ENCODE measurements at places on chromosomes 5 and 9.

DNA sequence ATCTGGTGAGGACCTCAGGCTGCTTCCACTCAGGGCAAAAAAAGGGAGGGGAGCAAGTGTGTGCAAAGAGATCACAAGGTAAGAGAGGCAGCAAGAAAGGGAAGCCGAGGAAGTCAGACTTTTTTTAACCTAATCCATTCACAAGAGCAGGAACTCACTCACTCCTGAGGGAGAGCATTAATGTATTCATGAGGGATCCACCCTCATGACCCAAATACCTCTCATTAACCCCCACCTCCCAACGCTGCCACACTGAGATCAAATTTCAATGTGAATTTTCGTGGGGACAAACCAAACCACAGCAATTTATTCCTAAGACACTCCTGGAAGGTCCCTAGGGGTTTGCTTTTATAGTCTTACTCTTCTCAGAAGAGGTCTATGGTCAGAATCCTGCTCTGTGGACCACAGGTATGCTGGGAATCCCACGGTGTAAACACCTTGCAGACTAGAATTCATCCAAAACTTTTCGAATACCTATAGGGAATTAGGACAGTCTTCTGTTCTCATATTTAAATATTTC, 108.7 kb downstream of the HSD17B3 start:
- peaks cover 13% of the 10 kb centered on the region for H3K27me3 ChIP-seq
- peaks cover 4% of the 10 kb centered on the region for H3K4me1 ChIP-seq
- H3K4me3 ChIP-seq = no peak overlapping the region
- no peak for DNase-seq
- peaks cover 4% of the 10 kb centered on the region for H3K36me3 ChIP-seq
- H3K27ac ChIP-seq = no peak overlapping the region

- H3K36me3 ChIP-seq = peaks cover 8% of the 10 kb centered on the region
- DNase-seq = no peak
- H3K27me3 ChIP-seq = no peaks in the 10 kb centered on the region
- no peak overlapping the region for H3K27ac ChIP-seq
- H3K4me1 ChIP-seq = peaks cover 9% of the 10 kb centered on the region
- H3K4me3 ChIP-seq = no peak overlapping the region
Measured at GRCh38 chr5:131758520-131758900, 38.3 kb downstream of the FNIP1 start.

DNA sequence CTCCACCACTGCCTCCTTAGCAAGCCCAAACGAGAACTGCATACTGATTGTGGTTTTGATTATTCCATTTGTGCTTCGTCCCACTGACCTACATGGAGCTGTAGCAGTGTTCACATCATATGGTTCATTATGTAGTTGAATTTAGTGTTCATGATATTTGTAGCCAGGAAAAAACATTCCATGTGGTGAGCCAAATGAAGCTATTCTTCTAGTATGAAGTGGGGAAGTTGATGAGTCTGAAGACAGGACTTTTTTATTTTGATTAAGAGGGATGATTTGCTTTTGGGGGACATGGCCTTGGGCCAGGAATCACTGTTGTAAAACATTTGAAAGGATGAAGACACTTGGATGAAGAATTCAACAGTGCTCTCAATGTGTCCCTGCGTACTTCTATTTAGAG, 192.9 kb upstream of the SLC27A6 start:
- no peak for DNase-seq
- H3K4me3 ChIP-seq = no peak overlapping the region
- no peaks in the 10 kb centered on the region for H3K27me3 ChIP-seq
- no peaks in the 10 kb centered on the region for H3K36me3 ChIP-seq
- H3K27ac ChIP-seq = no peak overlapping the region

DNA sequence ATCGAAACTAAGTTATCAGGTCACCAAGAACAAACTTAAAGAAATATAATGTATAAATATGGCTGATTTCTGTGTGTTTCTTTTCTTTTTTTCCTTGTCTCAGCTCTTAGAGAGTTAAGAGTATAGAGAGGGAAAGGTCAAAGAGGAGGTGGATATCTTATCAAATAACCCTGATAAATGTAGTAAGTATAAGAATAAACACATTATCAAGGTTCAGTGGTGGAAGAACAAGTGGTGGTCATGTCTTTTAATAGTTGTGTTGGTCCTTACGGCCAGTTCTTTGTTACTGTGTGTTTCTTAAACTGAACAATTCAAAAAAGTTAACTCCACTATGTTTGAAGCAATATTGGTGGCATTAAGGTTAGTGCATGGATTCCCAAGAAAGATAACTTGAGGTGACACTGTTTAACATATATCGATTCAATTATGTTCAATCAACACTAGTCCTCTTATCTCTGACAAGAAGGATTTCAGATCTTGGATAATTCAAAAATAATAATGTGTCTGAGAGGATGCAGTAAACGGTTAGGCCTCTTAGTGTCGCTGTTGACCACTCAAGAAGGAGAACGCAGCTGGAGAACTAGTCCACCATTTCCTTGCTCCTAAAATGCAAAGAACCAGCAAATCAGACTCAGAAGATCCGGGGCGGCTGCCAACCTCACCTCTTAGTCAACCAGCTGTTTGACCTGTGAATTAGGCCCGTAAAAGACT, at the start of gene PCDHGA3:
PCDHGA3 (plus strand) TSS at position 588 of the 711 bp plus-strand sequence. CDS start 205 bp downstream, outside the sequence.
- no peaks in the 10 kb centered on the region for H3K4me1 ChIP-seq
- no peaks in the 10 kb centered on the region for H3K27me3 ChIP-seq
- no peak within 1 kb of the TSS for H3K27ac ChIP-seq
- H3K4me3 ChIP-seq = peak within 1 kb of the TSS; percentile 49

GRCh38 chr5:138623053-138623452, 47.9 kb upstream of the HSPA9 start:
- no peaks in the 10 kb centered on the region for H3K4me1 ChIP-seq
- no peak for DNase-seq
- H3K4me3 ChIP-seq = no peak overlapping the region
- no peak overlapping the region for H3K27ac ChIP-seq
- no peaks in the 10 kb centered on the region for H3K27me3 ChIP-seq

GRCh38 chr9:117800389-117800788, 96.2 kb downstream of the TLR4 start:
- DNase-seq = no peak
- no peaks in the 10 kb centered on the region for H3K36me3 ChIP-seq
- H3K4me1 ChIP-seq = no peaks in the 10 kb centered on the region
- no peak overlapping the region for H3K27ac ChIP-seq
- H3K4me3 ChIP-seq = no peak overlapping the region

DNA sequence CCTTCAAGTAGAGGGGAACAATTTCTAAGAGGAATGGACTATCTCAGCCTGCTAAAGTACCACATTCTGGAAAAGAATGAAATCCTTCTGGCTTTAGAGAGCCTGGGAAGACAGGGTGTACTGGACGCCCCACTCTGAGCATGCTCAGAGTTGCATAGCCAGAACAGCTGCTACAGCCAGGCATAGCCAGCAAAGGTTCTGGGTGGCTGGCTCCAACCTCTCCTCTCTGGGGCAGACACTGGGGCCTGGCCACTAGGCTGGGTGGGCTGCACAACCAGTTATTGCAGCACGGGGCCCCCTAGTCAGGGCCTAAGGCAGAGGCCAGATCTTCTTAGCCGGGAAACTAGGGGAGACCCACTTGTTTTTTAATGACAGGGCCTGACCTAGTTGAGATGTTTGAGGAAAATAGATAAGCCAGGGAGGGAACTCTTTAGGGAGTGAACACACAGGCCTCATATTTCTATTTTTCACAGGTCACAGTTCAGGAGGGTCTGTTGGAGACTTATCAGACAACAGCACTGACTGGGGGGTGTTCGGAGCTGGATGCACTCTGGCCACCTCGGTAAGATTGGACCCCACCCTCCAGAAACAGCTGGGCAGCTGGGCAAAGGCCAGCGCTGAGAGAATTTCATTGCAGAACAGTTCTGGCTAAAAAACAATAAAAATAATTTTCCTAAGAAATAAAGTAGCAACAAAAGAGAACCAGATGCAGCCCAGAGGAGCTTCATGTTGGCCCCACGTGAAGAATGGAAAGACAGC, 142.9 kb downstream of the LPAR1 start:
- no peaks in the 10 kb centered on the region for H3K27me3 ChIP-seq
- H3K27ac ChIP-seq = no peak overlapping the region

DNA sequence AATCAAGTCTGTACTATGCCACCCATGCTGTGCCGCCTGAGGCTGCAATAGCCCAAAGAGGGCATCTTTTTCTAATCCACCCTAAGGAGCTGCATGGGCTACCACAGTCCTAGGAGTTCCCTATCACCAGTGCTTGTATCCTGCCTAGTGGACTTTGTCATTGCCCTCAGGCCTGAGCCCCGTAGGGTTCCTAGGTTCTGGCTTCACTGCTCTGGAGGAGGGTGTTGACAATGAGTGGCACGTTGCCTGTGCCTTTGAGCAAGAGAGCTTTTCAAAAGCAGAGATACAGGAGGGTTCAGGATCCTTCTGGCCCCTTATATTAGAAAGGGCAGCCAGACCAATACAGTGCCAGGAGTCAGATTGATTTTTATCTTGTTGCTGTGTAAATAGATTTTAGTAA, 93.0 kb downstream of the PRDM6 start:
- H3K4me1 ChIP-seq = peaks cover 21% of the 10 kb centered on the region
- H3K4me3 ChIP-seq = no peak overlapping the region
- no peak overlapping the region for H3K27ac ChIP-seq

- H3K27me3 ChIP-seq = no peaks in the 10 kb centered on the region
- peaks cover 12% of the 10 kb centered on the region for H3K36me3 ChIP-seq
- peak overlapping the region; percentile 43 for H3K4me3 ChIP-seq
- H3K27ac ChIP-seq = peak overlapping the region; percentile 23
Measured at GRCh38 chr5:75340714-75341478, 3.9 kb downstream of the HMGCR start.

DNA sequence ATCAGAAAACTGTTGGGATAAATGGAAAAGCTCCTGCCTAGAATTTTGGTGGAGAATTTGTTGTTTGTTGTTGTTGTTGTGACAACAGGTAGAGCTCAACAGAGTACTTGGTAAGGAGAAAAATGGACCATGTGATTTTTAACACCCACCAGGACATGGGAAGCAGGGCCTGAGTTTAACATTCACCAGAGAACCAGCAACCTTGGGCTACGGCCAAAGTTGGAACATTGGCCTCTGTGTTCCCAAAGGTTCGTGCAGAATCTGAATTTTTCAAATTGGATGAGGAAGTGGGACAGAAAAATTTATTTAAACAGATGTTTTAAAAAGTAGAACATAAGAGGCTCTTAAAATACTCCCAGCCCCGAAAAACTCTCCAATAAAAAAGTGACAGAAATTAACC, 127.0 kb downstream of the GNA14 start:
- H3K27ac ChIP-seq = no peak overlapping the region
- DNase-seq = no peak
- H3K4me1 ChIP-seq = peaks cover 9% of the 10 kb centered on the region
- no peaks in the 10 kb centered on the region for H3K36me3 ChIP-seq
- H3K4me3 ChIP-seq = no peak overlapping the region
- peaks cover 4% of the 10 kb centered on the region for H3K27me3 ChIP-seq

DNA sequence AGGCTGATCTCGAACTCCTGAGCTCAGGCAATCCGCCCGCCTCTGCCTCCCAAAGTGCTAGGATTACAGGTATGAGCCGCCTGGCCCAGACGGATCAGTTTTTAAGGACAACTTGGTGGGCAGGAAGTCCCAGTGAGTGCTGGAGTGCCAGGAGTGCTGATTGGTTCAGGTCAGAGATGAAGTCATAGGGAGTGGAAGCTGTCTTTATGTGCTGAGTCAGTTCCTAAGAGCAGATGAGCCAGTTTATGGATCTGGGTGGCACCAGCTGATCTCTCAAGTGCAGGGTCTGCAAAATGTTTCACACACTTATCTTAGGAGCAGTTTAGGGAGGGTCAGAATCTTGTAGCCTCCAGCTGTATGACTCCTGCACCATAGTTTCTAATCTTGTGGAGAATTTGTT, 292.1 kb upstream of the ELAVL2 start:
- H3K36me3 ChIP-seq = no peaks in the 10 kb centered on the region
- H3K27me3 ChIP-seq = no peaks in the 10 kb centered on the region
- no peaks in the 10 kb centered on the region for H3K4me1 ChIP-seq
- no peak overlapping the region for H3K4me3 ChIP-seq
- no peak for DNase-seq

- H3K36me3 ChIP-seq = peaks cover 57% of the 10 kb centered on the region
- no peaks in the 10 kb centered on the region for H3K27me3 ChIP-seq
- H3K27ac ChIP-seq = peak overlapping the region; percentile 73
Measured at GRCh38 chr5:40831346-40832210, 3.4 kb downstream of the RPL37 start.

DNA sequence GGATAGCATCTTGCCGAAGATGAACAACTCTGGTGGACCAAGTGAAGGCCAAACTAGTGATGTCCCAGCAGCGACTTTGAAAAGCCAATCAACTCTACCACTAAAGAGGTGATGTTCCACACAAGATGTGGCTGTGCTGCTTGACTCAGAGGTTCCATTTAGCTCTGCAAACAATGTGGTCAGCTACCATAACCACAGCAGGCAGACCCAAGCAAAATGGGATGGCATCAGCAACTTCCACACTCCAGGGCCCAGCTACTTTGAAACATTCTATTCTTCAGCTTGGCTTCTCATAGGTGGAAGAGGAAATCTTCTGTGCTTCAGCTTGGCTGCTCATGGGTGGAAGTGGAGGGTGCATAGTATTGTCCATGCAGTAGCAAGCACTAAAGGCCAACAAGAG, 70.5 kb downstream of the IRX2 start:
- no peaks in the 10 kb centered on the region for H3K36me3 ChIP-seq
- H3K4me1 ChIP-seq = no peaks in the 10 kb centered on the region
- DNase-seq = no peak
- peaks cover 59% of the 10 kb centered on the region for H3K27me3 ChIP-seq

- H3K36me3 ChIP-seq = no peaks in the 10 kb centered on the region
- H3K27me3 ChIP-seq = no peaks in the 10 kb centered on the region
- no peak for DNase-seq
- no peaks in the 10 kb centered on the region for H3K4me1 ChIP-seq
Measured at GRCh38 chr5:151139015-151139414, 18.6 kb downstream of the ANXA6 start.

DNA sequence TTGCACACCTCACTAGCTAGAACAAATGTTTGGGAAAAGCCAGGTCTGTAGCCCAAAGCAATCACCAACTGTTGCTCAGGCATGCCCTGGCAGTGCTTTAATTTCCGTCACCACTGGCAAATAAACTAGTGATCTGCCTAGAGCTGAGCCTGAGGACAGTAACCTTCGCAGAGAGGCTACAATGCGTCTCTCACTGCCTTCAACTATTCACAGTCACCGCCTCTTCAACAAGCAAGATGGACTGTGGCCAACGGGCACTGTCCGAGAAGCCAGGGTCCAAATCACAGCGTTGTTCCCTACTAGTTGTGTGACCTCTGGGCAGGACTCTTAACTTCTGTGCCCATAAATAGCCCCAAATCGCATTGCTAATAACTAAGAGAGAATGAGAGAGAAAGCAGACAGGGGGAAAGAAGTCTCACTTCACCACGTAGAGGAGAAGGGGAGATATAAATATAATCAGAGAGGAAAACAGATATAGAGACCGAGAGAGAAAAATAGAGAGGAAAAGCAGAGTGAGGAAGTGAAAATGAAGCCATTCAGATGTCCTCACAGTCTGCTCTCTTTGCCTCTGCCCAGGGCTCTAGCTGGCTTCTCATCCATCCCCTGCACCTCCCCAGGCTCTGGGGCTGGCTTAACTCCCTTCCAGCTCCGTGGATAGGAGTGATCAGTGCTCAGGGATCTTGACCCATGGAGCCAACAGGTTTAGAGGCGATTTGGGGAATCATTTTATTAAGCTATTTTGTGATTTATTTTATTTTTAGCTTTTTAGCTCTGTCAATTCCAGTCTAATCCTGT, 157.9 kb downstream of the ZDHHC21 start:
- H3K27me3 ChIP-seq = peaks cover 27% of the 10 kb centered on the region
- H3K27ac ChIP-seq = no peak overlapping the region
- H3K4me1 ChIP-seq = peaks cover 33% of the 10 kb centered on the region
- DNase-seq = no peak
- H3K36me3 ChIP-seq = no peaks in the 10 kb centered on the region

GRCh38 chr5:174790906-174791305, 66.5 kb downstream of the MSX2 start:
- peaks cover 22% of the 10 kb centered on the region for H3K27me3 ChIP-seq
- H3K4me1 ChIP-seq = no peaks in the 10 kb centered on the region
- H3K27ac ChIP-seq = no peak overlapping the region
- H3K36me3 ChIP-seq = no peaks in the 10 kb centered on the region

Measured in progenitor cell of endocrine pancreas (in vitro differentiated cells).